ENCODE measurements at places on chromosomes 2 and 18. TPM values are rescaled to one million over a fixed set of nuclear protein-coding genes. Genes with fewer than 3 reads are reported as not detected.

The GLI2 gene
- total RNA-seq, result not detected

The SERPINB12 gene
- total RNA-seq, result not detected

The ANKRD44 gene
- 101 TPM for total RNA-seq

The TMEM178A gene
- 0.55 TPM for total RNA-seq

The KLF11 gene
- 3.0 TPM for total RNA-seq

GRCh38 chr2:61179701-61180639 is 18.0 kb downstream of the C2orf74 start:
- peaks cover 67% of the 10 kb centered on the region for H3K4me1 ChIP-seq
- peak overlapping the region; percentile 88 for H3K4me3 ChIP-seq

DNA sequence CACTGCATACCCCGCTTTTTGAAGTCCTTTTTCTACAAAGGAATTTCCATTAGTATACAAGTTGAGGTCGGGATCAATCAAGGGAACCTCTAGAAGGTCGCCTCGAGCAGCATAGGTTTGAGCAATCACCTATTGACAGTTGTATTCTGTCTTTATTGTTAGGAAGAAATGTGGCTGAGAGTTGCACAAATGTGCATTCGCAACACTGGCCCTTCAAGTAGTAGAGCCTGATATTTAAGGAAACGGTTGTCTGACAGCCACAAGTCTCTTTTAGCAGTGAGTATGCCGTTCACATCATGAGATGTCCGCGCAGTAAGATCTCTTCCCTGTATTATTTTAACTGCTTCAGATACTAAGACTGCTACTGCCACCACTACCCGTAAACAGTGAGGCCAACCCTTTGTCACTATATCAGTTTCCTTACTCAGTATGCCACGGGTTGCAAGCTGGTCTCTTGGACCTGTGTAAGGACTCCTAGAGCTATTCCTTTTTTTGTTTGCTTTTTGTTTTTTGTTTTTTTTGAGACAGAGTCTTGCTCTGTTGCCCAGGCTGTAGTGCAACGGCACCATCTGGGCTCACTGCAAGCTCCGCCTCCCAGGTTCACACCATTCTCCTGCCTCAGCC is 10.0 kb upstream of the STARD7 start:
- no peaks in the 10 kb centered on the region for H3K4me1 ChIP-seq
- no peak overlapping the region for H3K27ac ChIP-seq
- H3K27me3 ChIP-seq, result no peaks in the 10 kb centered on the region
- DNase-seq, result no peak
- no peak overlapping the region for H3K4me3 ChIP-seq

- H3K27ac ChIP-seq, result no peak overlapping the region
- no peak for DNase-seq
- H3K4me3 ChIP-seq, result no peak overlapping the region
- H3K4me1 ChIP-seq, result no peaks in the 10 kb centered on the region
Measured at GRCh38 chr2:232493701-232494474, 6.3 kb upstream of the ECEL1 start.

DNA sequence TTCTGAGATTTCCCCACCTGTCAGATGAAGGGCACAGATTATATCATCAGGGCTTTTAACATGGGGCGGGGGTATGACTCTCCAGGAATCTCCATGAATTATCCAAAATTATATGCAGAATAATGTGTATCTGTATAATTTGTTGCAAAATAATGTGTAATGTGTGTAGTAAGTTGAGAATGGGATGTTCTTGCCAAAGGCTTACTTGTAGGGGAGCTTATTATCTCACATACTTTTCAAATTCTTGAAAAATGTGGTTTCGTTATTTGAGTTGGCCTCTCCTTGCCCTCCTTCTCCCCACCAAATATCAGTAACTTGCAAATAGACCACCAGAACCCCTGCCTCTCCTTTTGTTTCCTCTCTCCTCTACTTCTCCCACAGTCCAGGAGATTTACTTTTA is 35.6 kb downstream of the UBR3 start:
- peaks cover 9% of the 10 kb centered on the region for H3K36me3 ChIP-seq
- H3K27ac ChIP-seq, result no peak overlapping the region
- peaks cover 29% of the 10 kb centered on the region for H3K4me1 ChIP-seq
- no peak overlapping the region for H3K4me3 ChIP-seq
- H3K27me3 ChIP-seq, result no peaks in the 10 kb centered on the region

DNA sequence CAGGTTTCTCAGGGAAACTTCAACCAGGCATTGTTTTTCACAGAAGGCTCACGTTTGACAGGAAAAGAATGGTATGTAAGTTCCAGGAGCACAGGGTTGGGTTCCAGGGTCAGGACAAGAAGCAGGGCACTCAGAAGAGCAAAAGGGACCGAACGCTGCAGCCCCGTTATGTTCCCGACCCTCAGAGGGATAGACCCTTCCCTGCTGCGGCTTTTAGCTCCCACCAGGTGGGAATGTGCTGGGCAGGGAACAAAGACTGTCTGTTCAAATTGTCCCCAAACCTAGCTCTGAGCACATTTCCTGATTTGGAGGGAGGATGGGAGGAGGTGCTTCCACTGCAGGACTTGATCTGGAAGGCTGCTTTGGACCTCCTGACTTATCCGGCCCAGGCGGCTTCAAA is 130.1 kb downstream of the RAB3GAP1 start:
- no peaks in the 10 kb centered on the region for H3K27me3 ChIP-seq
- DNase-seq, result no peak
- no peaks in the 10 kb centered on the region for H3K4me1 ChIP-seq
- H3K27ac ChIP-seq, result no peak overlapping the region

GRCh38 chr2:65605743-65606058 is 173.3 kb upstream of the SPRED2 start:
- H3K4me3 ChIP-seq, result no peak overlapping the region
- DNase-seq, result no peak
- no peaks in the 10 kb centered on the region for H3K27me3 ChIP-seq
- H3K27ac ChIP-seq, result peak overlapping the region; percentile 57
- H3K4me1 ChIP-seq, result peaks cover 19% of the 10 kb centered on the region
- H3K36me3 ChIP-seq, result no peaks in the 10 kb centered on the region

GRCh38 chr2:241906826-241907570 is 37.5 kb downstream of the RTP5 start:
- H3K36me3 ChIP-seq, result peaks cover 11% of the 10 kb centered on the region
- H3K27ac ChIP-seq, result no peak overlapping the region
- H3K4me1 ChIP-seq, result no peaks in the 10 kb centered on the region
- no peak overlapping the region for H3K4me3 ChIP-seq

- no peak overlapping the region for H3K27ac ChIP-seq
- no peak for DNase-seq
- H3K36me3 ChIP-seq, result no peaks in the 10 kb centered on the region
Measured at GRCh38 chr2:160687629-160688028, 194.0 kb upstream of the RBMS1 start.

- H3K4me3 ChIP-seq, result no peak overlapping the region
- H3K27ac ChIP-seq, result no peak overlapping the region
- peaks cover 30% of the 10 kb centered on the region for H3K27me3 ChIP-seq
- H3K36me3 ChIP-seq, result peaks cover 5% of the 10 kb centered on the region
- H3K4me1 ChIP-seq, result peaks cover 7% of the 10 kb centered on the region
Measured at GRCh38 chr2:74551942-74552913, 1.5 kb downstream of the LOXL3 start.

DNA sequence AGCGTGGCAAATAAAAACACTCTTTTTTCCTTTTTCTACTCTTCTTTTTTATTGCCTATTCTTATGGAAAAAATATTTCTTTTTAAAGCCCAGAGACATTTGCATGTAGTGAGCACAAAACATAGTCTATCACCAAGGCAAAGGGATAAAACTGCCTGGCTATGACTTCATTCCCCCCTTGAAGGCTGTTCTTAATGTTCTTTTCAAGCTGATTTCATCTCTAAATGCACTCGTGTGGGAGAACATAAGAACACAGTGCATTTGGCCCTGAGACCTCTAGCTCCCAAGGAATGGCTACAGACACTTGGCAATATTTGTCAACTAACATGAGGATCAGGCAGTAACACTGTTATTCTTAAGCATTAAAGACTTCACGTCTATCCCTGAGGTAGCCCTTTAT is 17.4 kb upstream of the DNAJC10 start:
- DNase-seq, result no peak
- no peak overlapping the region for H3K27ac ChIP-seq
- peaks cover 2% of the 10 kb centered on the region for H3K27me3 ChIP-seq
- no peaks in the 10 kb centered on the region for H3K36me3 ChIP-seq

- H3K27me3 ChIP-seq, result no peaks in the 10 kb centered on the region
- no peak overlapping the region for H3K27ac ChIP-seq
- DNase-seq, result no peak
- no peaks in the 10 kb centered on the region for H3K36me3 ChIP-seq
- no peaks in the 10 kb centered on the region for H3K4me1 ChIP-seq
- H3K4me3 ChIP-seq, result no peak overlapping the region
Measured at GRCh38 chr2:119721043-119721442, 38.7 kb upstream of the PTPN4 start.

GRCh38 chr18:47936952-47937351 is 6.5 kb upstream of the SMAD2 start:
- H3K4me3 ChIP-seq, result no peak overlapping the region
- no peaks in the 10 kb centered on the region for H3K36me3 ChIP-seq
- no peak for DNase-seq
- peaks cover 9% of the 10 kb centered on the region for H3K4me1 ChIP-seq
- H3K27ac ChIP-seq, result no peak overlapping the region

GRCh38 chr2:196338440-196338839 is 167.1 kb upstream of the STK17B start:
- H3K4me3 ChIP-seq, result no peak overlapping the region
- no peak for DNase-seq
- no peaks in the 10 kb centered on the region for H3K36me3 ChIP-seq
